Effector memory CD4-positive, alpha-beta T cell (primary cell): ENCODE measurements at places on chromosomes 11 and 22.
A peak's percentile ranks its signal among the peaks of the same experiment; 100 is the strongest.

GRCh38 chr11:14907411-14908213 is 15.6 kb upstream of the CYP2R1 start:
- peak; percentile 62 for DNase-seq

- no peak for DNase-seq
Measured at GRCh38 chr11:62882788-62883501, 2.2 kb downstream of the SLC3A2 start.

DNA sequence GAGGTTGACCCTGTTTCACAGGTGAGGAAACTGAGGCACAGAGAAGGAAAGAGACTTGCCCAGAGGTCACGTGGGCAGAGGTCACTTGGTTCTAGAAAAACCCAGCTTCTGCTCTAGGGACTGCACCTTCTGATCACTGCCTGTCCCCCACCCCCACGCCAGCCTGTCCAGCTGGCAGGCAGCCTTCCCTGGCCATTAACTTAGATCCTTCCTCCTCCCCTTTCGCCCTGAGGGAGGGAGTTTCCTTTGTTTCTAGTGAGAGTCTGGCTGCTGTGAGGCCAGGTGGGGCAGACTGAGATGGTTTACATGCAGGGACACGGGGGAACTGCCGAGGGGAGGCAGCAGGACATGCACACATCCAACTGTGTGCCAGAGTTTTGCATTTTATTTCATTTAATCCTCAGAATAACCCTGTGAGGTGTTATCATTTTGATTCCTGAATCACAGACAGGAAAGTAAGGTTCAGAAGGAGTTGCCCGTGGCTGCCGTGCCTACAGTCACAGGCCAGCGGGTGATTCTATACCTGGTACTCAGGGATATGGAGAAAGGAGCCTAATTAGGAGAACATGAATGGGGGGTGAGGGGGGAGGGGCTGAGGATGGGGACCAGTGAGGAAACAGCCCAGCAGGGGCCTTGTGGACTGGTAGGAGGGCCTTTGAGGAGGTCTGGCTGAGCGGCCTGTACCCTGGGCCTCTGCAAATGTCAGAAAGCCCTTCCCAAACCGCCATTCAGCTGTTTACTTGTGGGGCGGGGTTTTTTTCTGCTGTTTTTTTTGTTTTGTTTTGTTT is 3.4 kb downstream of the FAM83F start:
- no peak for DNase-seq

DNA sequence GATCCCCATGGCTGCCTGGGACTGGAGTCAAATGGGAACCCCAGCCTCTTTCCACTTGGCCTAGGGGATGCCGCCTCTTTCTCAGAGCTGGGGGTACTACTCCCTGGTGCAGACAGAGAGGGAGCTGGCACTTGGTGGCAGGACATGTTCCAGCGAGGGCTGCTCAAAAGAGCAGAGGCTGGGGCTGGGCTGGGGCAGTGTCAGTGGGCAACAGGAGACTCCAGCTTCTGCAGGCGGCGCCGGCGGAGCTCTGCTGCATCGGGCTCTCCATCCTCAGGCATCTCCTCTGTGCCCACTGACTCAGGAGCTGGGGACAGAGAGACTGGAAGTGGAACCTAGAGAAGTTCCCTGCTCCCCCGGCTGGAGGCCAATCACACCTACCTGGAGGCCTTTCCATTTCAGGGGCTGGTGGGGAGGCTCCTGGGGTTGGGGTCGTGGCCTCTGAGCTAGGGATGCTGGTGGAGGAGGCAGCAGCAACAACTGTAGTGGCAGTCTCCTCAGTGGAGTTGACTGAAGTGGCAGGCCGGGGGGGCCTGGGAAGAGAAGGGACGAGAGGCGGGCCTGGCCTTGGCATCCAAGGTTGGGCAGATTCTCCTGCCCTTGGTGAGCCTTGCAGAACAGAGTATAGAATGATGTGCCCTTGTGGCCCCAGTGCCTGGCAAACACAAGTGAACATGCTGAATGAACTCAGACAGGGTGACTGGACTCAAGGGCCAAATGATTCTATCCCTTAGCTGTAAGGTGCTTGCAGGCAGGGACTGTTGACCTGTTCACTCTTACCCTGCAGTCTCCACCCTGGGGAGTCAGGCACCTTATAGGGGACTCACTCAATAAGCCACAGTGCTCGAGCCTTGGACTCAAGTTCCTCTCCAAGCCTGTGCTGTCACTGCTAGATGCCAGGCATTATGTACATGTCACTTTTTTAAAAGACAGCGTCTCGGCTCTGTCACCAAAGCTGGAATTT is 5.9 kb downstream of the SYVN1 start:
- DNase-seq = no peak

GRCh38 chr22:35138521-35138920 is 72.6 kb downstream of the ISX start:
- DNase-seq = no peak

GRCh38 chr11:35142481-35143075 is 3.6 kb downstream of the CD44 start:
- DNase-seq = no peak

DNA sequence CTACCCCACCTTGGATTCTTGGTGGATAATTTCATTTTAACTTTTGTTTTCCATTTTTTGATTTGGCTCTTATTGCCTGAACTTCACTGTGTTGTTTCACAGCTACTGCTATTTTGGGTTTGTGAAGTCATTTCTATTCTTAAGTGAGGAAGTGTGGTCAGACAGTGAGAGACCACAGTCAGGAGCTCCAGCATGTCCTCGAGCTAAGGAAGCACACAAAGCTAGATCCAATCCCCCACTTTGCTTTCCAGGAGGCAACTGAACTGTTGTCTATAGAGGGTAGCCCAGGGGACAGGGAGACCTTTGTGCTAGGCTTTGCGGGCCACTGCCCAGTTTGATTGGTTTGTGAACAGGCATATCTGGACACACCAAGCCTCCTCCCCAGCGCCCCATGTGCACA is 251.8 kb upstream of the KIRREL3 start:
- DNase-seq = no peak
